Activated CD4-positive, alpha-beta memory T cell treated with anti-CD3 and anti-CD28 coated beads for 36 hours (primary cell): ENCODE measurements at places on chromosomes 2 and 18.

DNA sequence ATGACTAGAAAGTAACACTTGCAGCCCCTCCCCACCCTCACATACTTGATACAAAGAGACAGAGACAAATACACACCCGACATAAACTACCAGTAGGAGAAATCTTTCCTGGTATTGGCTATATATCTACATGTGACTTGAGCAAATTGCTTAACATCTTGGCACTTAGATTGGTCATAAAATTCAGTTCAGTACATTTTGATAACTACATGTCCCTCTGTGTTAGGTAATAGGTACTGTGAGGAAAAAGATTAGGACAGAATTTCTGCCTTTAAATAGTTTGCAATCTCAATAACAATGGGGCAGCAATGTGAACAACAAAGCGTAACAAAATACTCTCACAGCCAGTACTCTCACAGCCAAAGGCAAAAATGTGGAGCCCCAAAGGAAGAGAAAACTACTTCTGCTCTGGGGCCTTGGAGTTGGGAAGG, 670.0 kb upstream of the ACVR2A start:
- DNase-seq: no peak

- DNase-seq: no peak
Observed at GRCh38 chr2:240573516-240574385, 5.5 kb downstream of the RNPEPL1 start.

GRCh38 chr2:139155991-139156390, 375.8 kb upstream of the NXPH2 start:
- no peak for DNase-seq

GRCh38 chr2:171793691-171794678, 100.1 kb downstream of the SLC25A12 start:
- no peak for DNase-seq

- DNase-seq: no peak
Observed at GRCh38 chr2:100228967-100229366, 86.6 kb upstream of the AFF3 start.

GRCh38 chr2:238487652-238488346, 61.1 kb downstream of the ASB1 start:
- no peak for DNase-seq

DNA sequence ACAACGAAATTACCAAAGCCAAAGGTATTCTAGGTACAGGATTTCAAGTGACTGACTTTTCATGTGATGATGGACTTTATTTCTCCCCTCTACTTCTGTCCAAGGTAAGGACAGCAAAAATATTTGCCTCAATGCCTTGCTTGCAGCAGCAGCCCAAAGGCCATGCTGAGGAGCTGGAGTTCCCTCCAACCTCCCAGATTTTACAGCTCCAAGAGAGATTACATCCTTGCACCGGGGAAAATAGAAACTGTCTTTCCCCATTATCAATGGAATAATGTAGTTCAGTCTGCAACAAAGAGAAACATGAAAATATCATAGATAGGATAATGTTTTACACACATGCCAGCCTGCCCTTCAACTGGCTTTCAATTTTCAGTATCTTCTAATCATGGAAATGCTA, 13.5 kb downstream of the HSPD1 start:
- DNase-seq: no peak

DNA sequence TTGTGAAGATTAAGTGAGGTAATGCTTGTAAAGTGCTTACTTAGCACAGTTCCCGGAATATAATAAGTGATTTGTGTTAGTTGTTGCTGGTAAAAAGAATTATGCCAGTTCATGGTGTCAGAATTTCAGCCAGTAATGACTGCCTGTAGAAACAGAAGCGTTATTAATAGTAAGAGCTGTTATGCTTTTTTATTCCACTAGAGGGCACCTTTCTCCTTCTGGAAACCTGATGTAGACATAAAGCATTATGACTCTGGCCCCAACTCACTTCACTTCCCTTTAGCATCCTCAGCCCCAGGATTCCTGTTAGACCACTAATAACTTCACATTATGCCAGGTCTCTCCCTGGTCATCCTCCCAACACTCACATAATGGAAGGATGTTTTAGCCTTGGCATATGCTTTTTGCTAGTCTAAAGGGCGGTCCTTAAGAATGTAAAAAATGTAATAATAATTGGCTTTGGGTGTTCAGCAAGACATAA, 34.9 kb downstream of the C18orf54 start:
- no peak for DNase-seq

DNA sequence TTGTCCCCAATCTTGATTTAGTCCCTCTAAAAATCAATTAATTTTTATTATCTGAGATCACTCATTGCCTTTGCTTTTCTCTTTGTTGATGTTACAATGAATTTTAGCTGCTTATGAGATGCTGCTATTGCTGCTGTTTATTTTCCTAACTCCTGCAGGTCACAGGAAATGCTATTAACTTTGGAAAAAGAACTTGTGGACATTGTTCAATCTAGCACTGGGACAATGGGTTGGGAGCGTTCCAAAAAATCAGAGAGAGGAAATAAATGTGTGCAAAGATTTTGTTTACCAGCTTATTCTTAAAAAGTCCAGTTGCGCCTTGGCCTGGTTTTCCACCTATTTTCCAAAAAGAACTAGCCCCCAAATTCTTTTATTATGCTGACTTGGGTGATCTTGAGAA, 268.3 kb downstream of the PTH2R start:
- DNase-seq: no peak
